Activated T-helper 1 cell treated with anti-CD3 and anti-CD28 coated beads, Interleukin-2, amount 50 U/mL, for 16 hours (primary cell): ENCODE measurements at places on chromosomes 5 and 9.

DNA sequence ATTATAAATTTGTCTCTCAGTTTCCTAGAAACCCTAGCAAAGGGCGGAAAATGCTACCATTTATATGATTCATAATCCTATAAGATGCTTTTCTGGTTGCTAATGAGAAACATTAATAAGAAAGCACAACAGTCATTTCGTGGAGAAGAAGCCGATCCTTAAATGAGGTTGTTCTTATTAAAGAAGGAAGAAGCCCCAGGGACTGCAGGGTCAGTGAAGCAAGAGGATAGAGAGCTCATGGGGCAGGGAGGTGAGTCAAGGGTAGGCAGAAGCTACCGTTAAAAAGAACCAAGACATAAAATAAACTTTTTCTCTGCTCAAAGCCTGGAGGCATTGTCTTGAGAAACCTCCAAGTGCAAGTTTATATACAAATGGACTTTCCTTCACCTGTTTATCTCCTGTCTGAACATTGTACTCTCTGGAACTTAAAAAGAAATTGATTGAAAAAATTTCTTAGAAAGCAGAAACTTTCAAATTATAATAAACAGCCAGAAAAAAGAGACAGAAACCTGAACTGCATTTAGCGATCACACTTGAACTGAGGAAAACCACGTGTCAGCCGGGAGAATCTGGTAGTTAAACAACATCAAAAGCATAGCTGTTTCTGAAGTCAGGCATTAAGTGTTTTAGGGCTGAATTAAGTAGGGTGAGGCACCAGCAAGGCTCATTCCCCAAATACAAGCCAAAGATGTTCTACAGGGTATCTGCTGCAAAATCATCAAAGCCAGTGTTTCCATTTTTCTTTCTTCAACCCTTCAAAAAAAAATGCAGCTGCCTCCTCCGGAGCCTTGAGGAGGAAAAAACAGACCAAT, 21.9 kb downstream of the HTR4 start:
- no peak for DNase-seq

DNA sequence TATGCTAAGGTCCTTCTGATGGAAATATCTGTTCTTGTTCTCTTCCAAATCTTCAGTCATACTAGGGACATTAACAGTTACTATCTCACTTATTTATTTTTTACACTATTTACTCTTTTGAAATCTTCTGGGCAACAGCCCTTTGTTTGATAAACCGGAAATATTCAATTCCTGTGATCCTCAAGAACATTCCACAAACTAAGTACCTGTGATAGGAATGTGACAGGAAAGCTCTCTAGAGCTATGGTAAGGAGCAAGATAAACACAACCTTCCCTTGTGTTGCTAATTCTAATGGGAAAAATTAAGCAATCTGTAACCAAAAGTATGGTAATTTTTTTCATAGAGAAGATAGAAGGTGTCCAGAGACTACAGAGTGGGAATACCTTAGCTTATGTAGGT, 22.0 kb upstream of the ANKRD34B start:
- no peak for DNase-seq

DNA sequence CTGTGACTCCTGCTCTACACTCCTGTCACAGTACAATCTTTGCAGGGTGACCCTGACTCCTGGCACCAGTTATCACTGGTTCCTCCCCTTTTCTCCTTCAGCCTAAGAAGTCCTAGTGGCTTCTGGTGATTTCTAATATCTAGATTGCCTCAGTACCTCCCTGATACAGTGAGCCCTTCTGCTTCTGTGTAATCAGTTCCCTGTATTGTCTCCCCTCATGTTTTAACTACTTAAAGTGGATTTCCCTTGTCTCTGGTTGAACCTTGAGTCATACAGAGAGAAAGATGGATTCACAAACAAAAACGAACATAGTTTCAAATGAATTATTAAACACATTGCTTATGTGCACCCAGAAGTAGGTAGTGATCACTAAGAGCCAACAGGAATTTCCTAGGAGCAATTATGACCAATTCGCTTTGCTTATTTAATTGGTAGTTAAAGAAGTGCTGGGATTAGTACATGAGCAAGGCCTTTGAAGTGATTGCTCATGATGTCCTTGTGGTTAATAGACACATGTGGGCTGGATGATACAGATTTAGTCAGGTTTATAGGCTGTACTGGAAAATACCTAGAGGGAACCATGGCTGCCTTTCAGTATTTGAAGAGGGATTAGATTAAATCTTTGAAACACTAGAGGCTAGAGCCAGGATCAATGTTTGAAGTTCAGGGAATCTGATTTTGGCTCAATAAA, 145.8 kb upstream of the MEF2C start:
- no peak for DNase-seq

DNA sequence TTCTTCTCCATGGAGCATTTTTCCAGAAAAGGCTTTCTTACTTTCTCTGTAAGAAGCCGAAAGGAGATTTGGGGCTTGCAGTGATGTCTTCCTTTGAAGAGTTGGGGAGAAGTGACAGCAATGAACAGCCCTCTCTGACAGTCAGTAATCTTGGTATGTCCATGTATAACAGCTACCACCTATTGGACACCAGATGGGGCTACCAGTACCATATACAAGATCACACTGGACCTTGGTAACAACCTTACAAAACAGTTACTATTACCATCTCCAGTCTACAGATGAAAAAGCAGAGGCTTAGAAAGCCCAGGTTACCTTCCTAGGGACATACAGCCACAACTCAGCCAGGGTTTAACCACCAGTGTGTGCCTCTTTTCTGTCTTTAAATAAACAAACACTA, 272.7 kb upstream of the TRPC7 start:
- no peak for DNase-seq

GRCh38 chr9:137456864-137457405, 2.2 kb downstream of the NSMF start:
- DNase-seq = no peak
